ENCODE measurements at places on chromosomes 11 and 22.

DNA sequence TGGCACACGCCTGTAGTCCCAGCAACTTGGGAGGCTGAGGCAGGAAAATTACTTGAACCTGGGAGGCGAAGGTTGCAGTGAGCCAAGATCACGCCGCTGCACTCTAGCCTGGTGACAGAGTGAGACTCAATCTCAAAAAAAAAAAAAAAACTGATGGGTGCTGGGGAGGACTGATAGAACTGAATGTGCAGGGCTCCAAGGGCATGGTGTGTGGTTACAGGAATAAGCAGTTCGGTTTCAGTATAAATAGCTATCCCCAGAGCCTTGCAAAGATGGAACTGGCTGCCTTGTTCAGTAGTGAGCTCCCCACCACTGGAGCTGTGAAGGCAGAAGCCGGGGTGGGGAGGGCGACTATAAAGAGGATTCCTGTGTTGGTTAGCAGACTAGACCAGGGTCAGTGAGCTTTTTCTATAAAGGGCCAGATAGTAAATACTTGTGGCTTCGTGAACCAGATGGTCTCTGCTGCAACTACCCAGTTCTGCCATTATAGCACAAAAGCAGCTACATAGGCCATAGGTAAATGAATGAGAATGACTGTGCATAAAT is 5.9 kb downstream of the TOM1 start:
- DNase-seq: no peak

GRCh38 chr11:44883277-44883676 is 67.4 kb downstream of the TP53I11 start:
- no peak for DNase-seq

DNA sequence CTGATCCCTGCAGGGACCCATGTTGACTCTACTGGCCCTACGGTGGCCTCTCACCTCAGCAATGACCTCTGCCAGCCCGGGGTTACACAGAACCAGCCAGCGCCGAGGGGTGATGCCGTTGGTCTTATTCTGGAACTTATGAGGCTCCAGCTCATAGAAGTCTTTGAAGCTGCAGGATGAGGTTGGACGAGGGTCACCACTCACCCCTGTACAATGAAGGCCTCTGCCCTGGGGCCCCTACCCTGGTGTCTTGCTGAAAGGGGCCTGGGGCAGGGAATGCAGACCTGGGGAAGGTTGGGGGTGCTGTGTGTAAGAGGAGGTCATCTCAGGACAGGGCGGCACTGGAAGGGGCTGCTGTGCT is 6.8 kb downstream of the PYGM start:
- DNase-seq: no peak

GRCh38 chr22:35678836-35679235 is 30.6 kb downstream of the APOL6 start:
- no peak for DNase-seq

GRCh38 chr11:18429332-18429731 is 17.2 kb downstream of the LDHC start:
- no peak for DNase-seq
